Fibroblast of pulmonary artery (primary cell): ENCODE measurements at places on chromosomes 13 and 19.

- DNase-seq = no peak
Observed at GRCh38 chr13:38265132-38265497, 84.5 kb upstream of the UFM1 start.

- no peak for DNase-seq
Observed at GRCh38 chr13:85140192-85140591, 659.0 kb downstream of the SLITRK6 start.

- DNase-seq = peak; percentile 36
Observed at GRCh38 chr19:48419158-48419920, 25.9 kb downstream of the GRIN2D start.

DNA sequence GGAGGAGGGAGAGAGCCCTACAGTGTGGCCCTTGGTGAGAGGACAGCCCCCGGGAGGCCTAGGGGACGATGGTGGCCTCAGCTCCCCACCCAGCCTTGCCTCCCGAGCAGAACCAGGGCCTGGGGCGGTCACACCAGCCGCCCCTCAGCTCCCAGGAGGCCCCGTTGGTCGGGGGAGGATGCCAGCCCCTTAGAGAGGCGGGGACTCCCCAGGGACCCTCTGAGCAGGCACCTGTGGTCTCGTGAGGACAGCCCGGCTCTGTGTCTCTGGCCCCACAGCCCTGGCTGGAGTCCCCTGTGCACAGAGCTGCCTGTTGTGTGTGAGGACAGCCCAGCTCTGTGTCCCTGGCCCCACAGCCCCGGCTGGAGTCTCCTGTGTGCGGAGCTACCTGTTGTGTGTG is 158.8 kb downstream of the KDM4B start:
- DNase-seq = no peak

DNA sequence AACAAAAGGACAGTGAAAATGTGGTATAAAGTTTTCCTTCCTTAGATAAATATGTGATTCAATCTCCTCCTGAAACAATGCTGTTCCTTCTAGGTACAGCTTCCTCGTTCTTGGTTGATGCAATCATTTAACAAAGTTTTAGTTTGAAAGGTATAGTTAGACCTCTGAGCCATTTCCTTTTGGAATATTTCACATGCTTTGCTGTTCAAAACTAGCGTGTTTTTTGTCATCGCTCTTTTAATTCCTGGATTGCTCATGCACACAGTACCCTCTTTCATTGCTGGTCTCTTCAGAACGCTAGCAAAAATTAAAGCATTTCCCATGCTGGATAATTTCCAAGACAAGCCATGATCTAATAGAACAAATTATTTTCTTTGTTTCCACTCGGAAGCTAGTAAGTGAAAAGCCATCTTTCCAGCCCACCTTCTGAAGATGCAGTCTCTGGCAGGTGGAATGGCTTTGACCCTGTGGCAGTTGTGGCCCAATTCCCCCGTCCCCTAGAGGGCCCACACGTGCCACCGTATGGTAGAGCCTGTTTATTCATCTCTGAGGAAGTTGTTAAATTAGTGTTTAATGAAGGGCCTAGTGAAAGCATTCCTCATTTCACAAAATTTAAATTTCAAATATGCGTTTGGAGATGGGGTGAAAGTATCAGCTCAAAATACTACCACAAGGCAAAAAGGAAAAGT is 1040.6 kb upstream of the SLC10A2 start:
- peak; percentile 88 for DNase-seq

DNA sequence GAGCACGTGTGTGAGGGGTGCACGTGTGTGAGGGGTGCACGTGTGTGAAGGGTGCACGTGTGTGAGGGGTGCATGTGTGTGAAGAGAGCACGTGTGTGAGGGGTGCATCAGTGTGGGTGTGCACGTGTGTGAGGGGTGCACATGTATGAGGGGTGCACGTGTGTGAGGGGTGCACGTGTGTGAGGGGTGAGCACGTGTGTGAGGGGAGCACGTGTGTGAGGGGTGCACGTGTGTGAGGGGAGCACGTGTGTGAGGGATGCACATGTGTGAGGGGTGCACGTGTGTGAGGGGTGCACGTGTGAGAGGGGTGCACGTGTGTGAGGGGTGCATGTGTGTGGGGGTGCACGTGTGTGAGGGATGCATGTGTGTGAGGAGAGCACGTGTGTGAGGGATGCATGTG is 15.7 kb downstream of the RASA3 start:
- DNase-seq = no peak

DNA sequence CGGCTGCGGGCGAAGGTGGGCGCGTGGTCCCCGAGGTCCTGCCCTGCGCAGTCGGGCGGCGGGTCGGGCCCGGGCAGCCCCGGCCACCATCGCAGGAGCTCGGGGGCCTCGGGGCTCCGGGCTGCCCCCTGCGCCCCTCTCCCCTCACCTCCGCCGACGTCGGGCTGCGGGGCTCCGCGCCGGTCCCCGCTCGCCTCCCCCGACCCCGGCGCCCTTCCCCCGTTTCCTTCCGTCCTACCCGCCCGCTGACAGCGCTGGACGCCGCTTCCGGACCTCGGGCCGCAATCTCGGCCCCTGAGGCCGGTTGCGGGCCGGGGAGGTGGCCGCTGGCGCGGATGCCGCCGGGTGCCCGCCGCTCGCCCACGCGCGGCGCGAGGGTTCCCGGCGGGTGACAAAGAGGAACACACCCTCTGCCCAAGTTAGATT is 720 bp downstream of the FARP1 start:
- DNase-seq = no peak

GRCh38 chr13:112733661-112734379 is 44.0 kb downstream of the ATP11A start:
- no peak for DNase-seq

GRCh38 chr13:96684469-96684868 is 309.8 kb downstream of the OXGR1 start:
- DNase-seq = no peak

GRCh38 chr19:1076951-1077350 is 10.0 kb downstream of the ARHGAP45 start:
- no peak for DNase-seq

DNA sequence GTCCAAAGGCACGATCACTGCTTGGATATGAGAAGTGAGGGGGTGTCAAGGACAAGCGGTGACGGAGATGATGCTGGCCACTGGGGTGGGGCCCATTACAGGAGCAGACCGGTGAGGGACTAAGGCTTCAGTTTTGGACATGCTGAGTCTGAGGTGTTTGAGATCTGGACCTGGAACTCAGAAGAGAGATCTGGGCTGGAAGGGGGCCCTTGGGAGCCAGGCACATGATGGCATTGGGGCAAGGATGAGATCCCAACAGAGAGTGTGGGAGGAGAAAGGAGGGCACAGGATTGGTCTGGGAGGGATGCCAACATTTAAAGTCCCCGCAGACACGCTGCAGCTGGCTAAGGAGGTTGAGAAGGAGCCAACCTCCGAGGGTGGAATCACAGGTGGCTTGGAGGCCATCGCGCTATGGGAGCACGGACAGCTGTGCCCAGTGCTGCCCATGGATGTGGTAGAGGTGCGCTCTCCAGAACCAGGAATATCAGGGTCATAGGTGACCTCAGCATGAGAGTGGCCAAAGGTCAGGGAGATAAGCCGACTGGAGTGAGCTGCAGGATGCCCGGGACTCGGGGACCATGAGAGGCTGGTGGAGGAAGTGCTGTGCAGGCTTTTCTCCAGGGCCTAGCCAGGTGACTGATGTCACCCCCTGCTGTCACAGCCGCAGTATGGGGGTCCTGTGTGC is 21.8 kb downstream of the DHRS12 start:
- DNase-seq = no peak

DNA sequence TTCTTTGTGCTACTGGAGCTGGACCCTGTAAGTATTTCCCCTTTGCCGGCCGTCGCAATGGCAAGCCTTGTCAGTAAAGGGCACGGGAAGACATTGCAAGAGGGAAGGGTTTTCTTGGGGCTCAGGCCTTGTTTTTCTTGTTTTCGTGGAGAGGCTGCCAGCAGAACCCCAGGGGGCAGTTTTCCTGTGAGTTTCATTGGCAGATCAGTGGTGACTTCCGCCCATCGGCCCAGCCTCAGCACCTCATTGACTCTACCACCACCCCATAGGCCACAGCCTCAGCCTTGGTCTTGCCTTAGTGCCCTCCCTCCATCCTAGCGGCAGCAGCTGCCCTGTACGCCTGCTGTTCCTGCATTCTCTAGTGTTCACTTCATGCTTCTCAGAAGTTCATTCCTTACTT is 61.5 kb downstream of the GJA3 start:
- DNase-seq = no peak

GRCh38 chr13:44768775-44769581 is 192.8 kb upstream of the TSC22D1 start:
- peak; percentile 24 for DNase-seq

- DNase-seq = no peak
Observed at GRCh38 chr19:13100031-13100588, 2.5 kb downstream of the LYL1 start.

- peak; percentile 99 for DNase-seq
Observed at GRCh38 chr19:45770192-45771101, 1.4 kb upstream of the SIX5 start.

DNA sequence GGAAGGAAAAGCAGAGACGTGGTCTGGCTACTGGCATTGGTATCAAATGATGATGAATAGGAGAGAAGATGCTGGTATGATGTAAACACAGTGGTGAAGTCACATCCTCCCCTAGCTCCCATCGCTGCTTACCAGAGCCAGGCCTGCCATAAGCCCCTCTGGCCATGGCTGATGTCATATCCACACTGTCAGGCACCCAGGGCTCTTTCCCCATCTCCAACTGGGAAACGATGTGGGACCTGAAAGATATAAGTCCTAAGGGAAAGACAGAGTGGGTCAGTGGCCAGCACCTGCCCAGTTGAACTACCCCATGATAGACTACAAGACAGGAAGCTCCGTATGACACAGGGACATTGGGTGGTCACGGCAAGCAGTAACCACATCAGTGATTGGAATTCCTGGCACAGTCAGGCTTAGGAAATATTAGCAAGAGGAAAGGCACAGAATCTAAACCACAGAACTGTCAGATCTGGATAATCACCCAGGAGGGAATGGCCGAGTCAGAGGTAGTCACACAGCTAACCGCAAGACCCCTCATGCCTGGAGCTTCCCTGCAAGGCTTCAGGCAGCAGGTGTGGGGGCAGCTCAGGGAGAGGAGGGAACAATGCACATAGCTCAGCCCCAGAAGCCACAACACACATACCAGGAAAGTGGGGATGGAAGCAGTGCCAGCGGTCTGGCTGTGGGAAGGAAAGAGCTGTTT is 3.8 kb downstream of the ZNF792 start:
- DNase-seq = peak; percentile 65
